ENCODE measurements at places on chromosomes 5 and 9.

- DNase-seq, result no peak
Measured at GRCh38 chr5:31972558-31972957, 201.6 kb downstream of the GOLPH3 start.

GRCh38 chr9:81694541-81694940 is 5.2 kb upstream of the TLE1 start:
- no peak for DNase-seq

- DNase-seq, result no peak
Measured at GRCh38 chr9:108323615-108324014, 532.2 kb downstream of the ACTL7B start.

DNA sequence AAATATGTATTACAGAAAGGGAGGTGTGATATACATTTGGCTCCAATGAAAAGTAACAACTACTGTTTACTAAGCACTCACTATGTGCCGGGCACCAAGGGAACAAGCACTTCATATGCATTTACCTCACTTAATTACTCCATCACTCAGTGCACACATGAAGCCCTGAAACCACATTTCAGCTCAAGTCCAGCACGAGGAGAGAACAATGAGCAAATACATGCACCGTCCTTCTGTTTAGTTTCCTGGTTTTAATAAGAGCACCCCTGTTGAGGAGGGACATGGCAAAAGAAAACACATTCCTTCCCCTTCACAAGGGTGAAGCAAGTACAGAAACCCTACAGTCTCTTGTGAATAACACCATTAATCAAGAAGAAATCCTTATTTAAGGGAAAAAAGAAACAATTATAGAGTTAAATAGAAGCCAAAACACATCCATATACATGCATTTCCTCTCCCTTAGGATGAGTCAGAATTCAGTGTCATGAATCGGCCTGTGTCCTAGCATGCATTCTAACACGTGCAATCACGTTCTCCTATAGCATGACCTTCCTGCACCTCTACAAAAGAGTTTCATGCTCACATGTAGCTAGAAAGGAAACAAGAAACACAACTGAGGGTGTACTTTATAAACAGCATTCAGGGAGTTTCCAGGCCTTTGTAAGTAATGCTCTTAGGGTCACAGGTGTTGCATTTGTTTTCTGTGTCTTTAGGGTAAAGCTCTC is 411.6 kb downstream of the BNC2 start:
- DNase-seq, result no peak

GRCh38 chr5:43515678-43516048 is 715 bp upstream of the C5orf34 start:
- no peak for DNase-seq

DNA sequence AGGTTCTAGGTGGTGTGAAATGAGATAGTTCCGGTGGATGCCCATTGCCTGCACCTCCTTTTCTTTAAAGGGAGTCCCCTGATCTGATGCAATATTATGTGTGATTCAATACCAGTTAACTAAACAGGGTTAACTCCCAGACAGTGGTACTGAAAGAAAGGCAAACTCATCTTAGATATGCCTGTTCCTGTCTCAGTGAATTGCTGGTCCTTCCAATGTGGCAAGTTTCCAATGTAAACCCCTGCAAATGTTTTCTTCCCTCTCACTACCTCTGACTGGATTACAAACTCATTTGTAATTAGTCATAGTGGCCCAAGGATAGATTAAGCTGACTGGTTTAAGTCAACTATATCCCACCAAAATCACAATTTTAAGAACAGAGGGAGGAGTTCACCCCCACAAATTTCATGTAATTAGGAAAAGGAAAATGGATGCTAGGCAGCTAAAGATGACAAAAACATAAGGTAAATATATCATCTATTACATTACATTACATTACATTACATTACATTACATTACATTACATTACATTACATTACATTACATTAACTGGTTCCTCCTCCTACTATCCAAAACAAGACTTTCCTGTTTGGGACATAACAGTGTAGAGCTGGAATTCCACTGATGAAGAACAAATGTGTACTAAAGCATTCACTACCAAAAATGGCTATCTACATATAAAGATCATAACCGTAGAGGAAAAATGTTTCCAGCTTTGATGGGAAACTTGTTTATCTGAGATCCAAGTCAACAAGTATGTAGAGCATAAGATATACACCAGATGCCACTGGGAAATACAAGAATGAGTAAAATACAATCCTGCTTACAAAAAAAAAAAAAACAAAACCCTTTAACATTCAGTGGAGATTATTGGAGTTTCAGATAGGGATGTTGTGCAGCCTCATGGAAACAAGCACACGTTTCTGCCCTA is 121.5 kb upstream of the SNX2 start:
- DNase-seq, result no peak

DNA sequence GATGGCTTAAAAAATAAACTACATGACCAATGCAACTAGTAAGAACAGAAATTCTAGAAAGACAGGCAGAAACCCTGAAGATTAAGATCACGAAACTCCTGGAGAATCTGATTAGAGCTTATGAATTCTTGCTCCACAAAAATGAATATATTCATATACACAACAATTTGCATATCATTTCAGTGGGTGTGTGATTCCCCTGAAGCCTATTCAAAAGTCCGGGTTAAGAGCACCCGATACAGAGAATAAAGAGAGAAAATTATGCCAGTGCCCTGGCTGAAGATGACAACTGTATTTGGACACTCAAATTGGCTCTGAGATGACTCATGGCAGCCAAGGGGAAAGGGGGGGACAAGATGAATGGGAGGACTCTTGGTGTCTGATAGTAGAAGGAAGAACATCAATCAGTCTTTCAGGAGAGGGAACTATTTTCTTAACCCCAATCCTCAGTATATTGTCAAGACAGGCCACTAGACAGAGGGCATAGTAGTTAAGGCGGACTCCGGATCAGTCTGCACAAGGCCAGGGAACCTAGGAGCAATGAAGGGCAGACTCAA is 6.0 kb downstream of the TMOD1 start:
- DNase-seq, result no peak

- DNase-seq, result no peak
Measured at GRCh38 chr5:2700876-2701275, 50.6 kb downstream of the IRX2 start.

DNA sequence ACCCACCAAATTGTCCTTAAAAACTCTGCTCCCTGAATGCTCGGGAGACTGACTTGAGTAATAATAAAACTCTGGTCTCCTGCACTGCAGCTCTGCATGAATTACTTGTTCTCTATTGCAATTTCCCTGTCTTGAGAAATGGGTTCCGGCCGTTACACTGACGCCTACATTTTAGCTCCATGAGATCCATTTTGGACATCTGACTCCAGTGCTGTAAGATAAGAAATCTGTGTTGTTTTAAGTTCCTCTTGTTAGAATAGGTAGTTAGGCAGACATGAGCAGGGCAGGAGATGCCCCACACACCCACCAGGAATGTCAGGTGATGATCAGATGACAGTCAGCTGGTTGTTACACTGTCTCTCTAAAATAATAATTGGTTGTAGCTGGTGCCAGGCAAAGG is 125.8 kb upstream of the SHB start:
- DNase-seq, result no peak

DNA sequence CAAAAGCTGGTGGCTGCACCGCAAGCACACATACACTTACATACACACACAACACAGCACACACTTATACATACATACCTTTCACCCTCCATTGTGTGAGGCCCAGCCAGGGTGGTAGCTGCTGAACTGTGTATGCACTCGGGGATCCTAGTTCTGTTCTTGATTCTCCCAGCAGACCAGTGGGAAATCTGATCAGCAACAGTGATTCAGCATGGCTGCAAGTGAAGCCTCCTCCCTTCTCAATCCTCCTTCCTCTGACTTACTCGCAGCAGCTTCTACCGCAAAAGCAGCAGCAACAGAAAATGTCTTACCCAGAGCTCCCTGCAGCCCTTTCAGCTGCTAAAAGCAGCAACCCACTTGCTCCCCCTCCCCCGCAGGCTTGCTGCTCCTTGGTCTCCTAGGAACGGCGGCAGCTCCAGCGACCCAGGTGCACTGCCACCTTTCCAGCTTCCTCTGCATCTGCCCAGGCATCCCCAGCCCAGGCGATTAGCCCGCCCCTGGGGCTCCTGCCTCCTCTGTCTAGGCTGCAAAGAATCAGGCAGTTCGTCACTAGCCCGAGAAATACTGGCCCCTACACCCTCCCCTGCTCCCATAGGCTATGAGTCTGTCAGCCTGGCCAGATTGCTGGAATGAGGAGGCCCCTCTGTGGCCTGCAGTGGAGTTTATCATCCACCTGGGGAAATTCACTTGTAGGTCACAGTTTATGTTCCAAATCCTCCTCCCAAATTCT is at the start of gene KLHL3:
KLHL3 (minus strand) TSS at position 535 of the 730 bp plus-strand sequence; CDS start at position 92, 443 bp downstream.
- DNase-seq, result no peak

DNA sequence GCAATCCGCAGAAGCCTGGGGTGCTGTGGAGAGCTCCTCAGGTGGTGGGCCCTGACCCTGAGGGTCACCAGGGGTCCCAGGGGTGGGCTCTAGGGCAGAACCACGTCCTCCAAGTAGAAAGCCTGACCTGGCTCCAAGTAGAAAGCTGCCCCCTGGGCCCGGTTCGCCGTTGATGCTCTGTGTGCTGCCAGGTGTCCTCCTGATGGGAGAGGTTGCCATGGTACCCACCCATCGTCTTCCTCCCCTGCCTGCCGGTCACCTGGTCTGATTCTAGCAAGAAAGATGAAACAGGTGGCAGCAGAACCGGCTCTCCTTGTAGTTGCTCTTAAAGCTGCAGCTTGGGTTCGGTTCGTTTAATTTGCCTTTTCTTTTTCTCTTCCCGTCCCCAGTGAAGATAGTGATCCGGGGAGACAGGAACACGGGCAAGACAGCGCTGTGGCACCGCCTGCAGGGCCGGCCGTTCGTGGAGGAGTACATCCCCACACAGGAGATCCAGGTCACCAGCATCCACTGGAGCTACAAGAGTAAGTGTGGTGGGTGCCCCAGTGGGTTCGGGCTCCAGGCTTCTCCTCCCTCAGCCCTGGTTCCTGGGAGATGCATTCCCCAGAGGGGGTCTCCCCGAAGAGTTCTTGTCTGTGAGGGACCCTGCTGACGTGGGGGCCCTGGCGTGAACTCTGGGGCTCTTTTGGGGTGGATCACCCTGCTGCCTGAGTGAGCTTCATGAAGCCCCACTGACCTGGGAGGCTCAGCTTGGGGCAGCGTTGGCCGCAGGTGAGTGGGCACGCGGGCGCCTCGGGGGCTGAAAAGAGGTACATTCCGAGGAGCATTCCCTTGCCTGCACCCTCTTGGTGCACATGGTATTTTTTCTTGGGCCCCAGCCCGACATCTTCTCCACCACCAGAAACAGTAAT is 15.6 kb downstream of the RABL6 start:
- DNase-seq, result no peak

DNA sequence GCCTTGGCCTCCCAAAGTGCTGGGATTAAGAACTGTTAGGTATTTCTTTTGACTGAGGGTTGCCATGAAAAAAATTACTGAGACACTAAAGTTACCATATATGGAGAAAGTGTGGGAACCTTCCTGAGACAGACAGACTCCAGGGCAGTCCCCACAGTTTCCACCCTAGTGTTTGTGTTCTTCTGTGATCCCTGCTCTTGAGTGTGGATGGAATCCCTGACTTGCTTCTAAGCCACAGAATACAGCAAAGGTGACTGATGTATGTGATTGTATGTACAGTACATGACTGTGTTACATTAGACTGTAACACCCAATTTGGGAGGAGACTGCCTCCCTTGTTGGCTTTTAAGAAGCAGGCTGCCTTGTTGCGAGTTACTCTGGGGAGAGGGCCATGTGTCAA is 24.7 kb upstream of the ADAM19 start:
- DNase-seq, result no peak

GRCh38 chr5:126002222-126002897 is 420.8 kb upstream of the GRAMD2B start:
- no peak for DNase-seq

- DNase-seq, result no peak
Measured at GRCh38 chr9:23643656-23644258, 182.3 kb downstream of the ELAVL2 start.

DNA sequence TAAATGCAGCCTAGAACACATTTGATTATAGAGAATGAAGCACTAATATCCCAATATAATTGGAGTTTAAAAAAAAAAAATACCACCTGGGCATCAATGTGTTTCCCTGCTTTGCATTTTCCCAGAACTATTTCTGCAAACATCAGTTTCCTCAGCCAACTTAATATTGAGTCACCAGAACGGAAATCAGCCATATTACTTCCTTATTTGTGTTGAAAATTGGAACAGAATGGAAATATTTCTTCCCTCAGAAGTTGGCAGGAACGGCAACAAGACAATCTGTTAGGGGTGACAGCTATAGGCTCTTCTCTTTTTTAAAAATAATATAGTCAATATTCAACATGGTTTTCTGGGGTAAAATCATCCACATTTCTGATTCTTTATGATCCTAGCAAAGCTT is 4.0 kb downstream of the MFAP3 start:
- no peak for DNase-seq

DNA sequence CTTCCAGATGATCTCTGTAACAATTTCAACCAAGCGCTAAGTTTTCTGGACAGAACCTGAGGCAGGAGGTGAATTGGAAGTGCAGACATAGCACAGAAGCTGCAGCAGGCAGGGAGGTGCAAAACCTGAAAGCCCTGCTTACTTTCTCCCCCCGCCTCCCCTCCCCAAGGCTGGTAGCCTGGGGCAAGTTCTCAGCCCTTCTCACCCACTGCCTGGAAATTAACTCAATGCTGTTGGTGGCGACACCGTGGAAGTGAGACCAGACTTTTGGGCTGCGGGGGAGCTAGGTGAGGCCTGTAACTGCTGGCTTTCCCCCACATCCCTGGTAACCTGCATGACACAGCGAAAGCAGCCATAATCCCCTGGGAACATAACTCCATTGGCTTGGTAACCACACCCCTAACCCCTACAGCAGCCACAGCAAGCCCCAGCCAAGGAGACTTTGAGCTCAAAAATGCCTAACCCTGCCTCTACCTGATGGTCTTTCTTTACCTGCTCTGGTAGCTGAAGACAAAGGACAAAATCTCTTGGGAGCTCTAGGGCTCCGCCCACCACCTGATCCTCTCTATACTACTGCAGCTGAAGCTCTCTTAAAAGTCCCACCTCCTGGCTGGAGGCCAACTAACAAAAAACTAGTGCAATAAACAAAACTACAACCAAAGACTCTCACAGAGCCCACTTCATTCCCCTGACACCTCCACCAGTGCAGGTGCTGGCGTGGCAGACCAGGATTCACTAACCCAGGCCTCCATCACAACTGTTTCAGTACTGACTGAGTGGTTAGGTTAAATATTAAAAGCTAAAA is 11.9 kb upstream of the OR13C8 start:
- no peak for DNase-seq

DNA sequence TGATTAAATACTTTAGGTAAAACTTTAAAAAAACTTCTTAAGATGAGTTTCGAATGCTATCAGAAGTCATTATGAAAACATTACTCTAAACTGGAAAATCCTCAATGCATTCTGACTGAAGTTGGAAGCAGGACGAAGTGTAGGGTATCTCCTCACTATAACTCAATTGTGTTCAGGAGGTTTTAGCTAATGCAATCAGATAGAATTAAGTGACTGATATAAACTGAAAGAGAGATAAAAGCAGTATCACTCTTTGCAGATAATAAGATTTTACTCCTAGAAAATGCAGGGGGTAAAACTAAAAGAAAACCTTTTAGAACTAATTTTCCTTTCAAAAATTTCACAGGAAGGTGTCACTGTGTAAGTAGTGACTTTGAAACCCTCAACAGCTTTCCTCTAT is 22.1 kb downstream of the TAS2R1 start:
- no peak for DNase-seq

- no peak for DNase-seq
Measured at GRCh38 chr5:132762246-132763000, 14.6 kb downstream of the SEPTIN8 start.
